ENCODE measurements at places on chromosomes 13 and 19. TPM values are rescaled to one million over a fixed set of nuclear protein-coding genes. Genes with fewer than 3 reads are reported as not detected.

GRCh38 chr19:32178401-32178800 lies 167.0 kb upstream of the ZNF507 start:
- no peak for DNase-seq

- DNase-seq: no peak
Measured at GRCh38 chr19:44180968-44181367, 16.1 kb downstream of the ZNF226 start.

DNA sequence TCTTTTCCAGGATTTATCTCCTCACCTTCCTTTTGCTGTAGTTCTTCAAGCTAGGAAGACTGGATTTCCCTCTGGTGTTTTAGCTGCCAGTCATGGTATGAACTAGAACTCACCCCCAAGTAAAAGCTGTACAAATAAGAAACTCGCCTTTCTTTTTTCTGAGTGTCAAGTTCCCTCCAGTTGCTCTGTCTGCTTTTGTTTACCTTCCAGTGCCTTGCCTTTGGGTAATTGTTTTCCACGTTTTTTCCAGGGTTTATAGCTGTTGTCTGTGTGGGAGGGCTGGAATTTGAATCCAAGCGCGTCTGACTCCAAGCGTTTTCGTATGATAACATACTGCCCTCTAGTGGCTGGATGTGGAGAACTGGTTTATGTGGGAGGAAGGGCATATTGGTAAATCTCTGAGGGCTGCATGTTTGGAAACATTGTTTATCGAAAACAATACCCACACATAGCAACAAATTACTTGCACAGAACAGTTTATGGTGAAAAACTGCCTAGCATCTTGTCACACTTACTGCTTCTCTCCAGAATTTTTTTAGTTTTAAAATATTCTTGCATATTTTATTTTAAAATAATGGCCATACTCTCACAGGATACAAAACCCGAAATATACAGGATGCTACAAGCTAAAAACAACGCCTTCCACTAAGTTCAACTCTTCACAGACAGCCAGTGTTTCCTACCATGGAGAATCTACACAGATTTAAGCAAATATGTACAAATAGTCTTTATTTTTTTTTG lies 19.2 kb downstream of the RCN3 start:
- peak; percentile 67 for DNase-seq

- no peak for DNase-seq
Measured at GRCh38 chr19:31152906-31153305, 196.3 kb downstream of the TSHZ3 start.

GRCh38 chr13:89701913-89702312 lies 1645.6 kb upstream of the MIR17HG start:
- DNase-seq: no peak

DNA sequence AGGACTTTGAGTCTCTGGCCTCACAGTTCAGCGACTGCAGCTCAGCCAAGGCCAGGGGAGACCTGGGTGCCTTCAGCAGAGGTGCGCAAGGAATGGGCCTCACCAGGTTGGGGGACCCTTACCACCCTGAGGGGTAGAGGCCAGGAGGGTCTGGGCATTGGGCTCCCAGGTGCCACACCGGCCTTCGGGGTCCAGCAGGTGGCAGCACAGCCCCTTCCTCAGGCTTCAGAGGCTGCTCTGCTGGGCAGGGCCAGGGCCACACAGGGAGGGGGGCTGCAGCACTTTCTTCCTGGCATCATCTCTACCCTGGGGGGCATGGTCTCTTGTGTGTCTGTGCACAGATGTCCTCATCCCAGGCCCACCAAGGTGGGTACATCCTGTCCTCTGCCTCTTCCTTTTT lies 12.9 kb downstream of the PIN1 start:
- DNase-seq: no peak

WDR88 gene
- not detected for total RNA-seq

KIR2DL3 gene
- total RNA-seq: not detected
